Activated CD8-positive, alpha-beta memory T cell treated with anti-CD3 and anti-CD28 coated beads, Interleukin-2, amount 50 U/mL, for 48 hours (primary cell): ENCODE measurements at places on chromosomes 5 and 9.
A peak's percentile ranks its signal among the peaks of the same experiment; 100 is the strongest.

GRCh38 chr5:152403046-152403445 lies 2.0 kb downstream of the NMUR2 start:
- no peak for DNase-seq

GRCh38 chr9:136014147-136014923 lies 53.2 kb upstream of the UBAC1 start:
- DNase-seq = no peak

- DNase-seq = no peak
Measured at GRCh38 chr5:6583049-6583880, 49.6 kb downstream of the NSUN2 start.

DNA sequence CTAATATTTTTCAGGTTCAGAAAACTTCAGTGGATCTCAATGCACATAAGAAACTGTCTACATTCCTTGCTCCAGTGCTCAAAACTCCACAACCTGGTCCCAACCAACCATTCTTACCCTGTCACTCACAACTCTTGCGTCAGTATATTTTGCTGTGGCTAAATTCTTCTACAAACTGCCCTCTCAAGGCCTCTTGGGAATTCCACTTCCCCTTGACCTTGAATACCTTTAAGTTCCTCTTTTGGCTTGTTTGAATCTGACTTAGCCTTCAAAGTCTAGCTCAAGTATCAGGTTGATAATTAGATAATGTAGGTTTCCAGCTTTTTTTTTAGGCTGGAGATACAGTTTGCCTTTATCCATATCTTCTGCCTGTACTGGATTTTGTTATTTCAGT lies 128.3 kb downstream of the SLF1 start:
- DNase-seq = no peak

DNA sequence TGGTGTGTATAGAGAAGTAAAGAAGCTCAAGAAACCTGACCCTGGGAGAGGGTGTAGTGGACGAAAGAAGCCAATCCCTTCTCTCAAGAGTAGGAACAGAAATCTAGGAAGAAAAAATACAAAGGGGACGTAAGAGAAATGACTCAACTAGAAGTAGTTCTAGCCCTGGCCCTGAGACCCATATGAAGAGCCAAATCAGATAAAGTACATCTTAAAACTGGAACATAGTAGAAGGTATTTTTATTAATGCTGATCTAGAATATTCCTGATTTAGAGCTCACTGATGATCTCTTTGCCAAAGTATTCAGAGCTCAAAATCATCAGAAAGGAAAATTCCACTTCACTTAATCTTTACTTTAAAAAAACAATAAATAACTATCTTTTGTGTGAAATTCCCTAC lies 184.8 kb downstream of the MLLT3 start:
- DNase-seq = no peak

DNA sequence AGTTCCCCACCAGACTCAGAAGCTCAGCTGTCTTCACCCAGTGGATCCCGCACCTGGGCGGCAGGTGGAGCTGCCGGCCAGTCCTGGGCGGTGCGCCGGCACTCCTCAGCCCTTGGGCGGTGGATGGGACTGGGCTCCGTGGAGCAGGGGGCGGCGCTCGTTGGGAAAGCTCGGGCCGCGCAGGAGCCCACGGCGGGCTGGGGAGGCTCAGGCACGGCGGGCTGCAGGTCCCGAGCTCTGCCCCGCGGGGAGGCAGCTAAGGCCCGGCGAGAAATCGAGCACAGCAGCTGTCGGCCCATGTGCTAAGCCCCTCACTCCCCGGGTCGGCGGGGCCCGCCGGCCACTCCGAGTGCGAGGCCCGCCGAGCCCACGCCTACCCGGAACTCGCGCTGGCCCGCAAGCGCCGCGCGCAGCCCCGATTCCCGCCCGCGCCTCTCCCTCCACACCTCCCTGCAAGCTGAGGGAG lies 560.0 kb downstream of the BRINP1 start:
- DNase-seq = no peak

DNA sequence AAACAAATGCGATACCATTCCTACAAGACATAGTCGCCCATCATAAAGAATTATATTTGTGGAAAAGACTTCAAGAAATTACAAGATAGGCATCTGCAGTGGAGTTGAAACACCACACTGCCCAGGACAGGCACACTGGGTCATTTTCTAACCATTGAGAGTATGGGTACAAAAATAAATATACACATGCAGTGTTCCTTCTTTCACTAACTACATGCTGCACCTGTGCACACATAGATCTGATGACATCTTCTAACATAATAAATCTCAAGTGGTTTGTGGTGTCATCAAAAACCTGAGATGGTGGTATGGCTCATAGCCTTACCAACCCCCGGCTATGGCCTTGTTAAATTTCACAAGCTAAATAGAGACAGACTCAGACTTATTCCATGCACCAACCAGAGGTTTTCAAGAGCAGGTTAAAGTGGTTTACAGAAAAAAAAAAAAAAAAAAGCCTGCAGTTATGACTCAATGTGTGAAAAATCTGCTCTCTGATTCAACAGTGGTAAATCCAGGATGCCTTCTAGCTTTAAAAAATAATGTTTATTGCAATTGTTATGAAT lies 12.4 kb upstream of the NFIB start:
- DNase-seq = no peak

- DNase-seq = no peak
Measured at GRCh38 chr5:167820101-167820990, 471.1 kb upstream of the WWC1 start.

DNA sequence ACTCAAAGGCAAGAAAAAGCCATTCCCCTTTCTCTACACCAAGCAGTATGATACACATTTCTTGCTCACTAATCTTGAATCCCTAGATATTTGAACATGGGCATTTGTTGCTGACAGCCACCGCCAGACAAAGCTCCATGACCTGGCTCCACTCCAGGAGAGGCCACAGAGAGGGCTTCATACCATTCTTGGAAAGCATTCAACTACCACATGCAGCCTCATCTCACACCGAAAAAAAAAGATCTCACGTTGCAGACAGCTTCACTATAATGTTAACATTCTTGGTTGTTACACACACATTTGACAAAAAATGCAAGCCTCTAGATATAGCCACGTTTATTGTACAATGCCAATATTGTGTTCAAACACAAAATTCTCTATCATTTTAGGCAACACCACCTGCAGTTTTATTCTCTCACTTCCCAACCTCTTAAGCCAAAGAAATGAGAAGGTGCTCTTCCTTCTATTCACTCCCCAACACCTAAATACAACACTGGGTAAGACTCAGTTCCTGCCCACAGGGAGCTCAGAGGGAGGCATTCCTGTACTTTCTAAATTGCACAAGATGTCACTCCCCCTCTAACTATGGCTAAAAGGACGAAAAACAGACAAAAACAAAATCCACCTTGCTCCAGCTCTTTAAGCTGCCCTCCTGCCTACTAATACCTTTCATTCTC lies 222.4 kb downstream of the TSSK1B start:
- no peak for DNase-seq

- peak; percentile 3 for DNase-seq
Measured at GRCh38 chr5:132787076-132787475, 10.0 kb upstream of the SEPTIN8 start.

GRCh38 chr9:116643691-116644090 lies 43.4 kb upstream of the TRIM32 start:
- no peak for DNase-seq

DNA sequence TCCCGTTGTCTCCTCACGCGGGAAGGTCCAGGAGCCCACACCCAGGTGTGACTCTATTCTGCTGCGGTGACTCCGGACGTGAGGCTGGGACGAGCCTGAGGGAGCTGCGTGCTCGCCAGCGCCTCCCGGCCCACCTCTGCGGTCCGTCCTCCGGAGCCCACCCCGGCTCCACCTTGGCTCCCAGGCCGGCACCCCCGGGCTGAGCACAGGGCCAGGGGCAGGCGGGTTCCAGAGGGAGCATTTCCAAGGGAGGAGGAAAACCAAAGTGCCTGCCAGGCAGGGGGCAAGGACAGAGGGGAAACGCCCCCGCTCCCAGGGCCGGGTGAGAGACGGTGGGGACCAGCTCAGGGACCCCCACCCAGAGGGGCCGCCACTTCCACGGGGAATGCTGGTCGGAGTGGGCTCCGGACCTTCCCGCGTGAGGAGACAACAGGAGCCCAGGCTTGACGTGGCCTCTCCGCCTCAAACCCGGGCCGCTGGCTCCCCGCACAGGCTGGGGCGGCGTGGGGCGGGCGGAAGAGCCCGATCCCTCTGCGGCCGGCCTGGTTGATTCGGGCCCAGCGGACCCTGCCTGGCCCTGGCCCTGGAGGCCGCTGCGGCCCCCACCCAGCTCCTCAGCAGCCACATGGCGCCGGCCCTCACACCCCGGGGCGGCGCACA lies 26.0 kb downstream of the IRX4 start:
- DNase-seq = no peak

- DNase-seq = no peak
Measured at GRCh38 chr5:163867738-163868137, 362.3 kb downstream of the MAT2B start.

DNA sequence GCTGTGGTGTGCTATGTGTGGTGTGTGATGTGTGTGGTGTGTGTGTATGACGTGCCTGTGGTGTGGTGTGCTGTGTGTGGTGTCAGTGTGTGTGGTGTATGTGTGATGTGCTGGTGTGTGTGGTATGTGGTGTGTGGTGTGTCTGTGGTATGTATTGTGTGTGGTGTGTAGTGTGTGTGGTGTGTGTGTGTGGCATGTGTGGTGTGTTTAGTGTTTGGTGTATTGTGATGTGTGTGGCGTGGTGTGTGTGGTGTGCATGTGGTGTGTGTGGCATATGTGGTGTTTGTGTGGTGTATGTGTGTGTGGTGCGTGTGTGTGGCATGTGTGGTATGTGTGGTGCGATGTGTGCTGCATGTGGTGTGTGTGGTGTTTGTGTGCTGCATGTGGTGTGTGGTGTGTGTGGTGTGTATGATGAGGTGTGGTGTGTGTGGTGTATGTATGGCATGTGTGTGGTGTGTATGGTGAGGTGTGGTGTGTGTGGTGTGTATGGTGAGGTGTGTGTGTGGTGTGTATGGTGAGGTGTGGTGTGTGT lies 18.3 kb upstream of the RNU6ATAC start:
- no peak for DNase-seq

GRCh38 chr9:5621327-5621726 lies 7.6 kb upstream of the RIC1 start:
- DNase-seq = no peak

- DNase-seq = no peak
Measured at GRCh38 chr5:171363846-171364245, 23.8 kb upstream of the NPM1 start.

DNA sequence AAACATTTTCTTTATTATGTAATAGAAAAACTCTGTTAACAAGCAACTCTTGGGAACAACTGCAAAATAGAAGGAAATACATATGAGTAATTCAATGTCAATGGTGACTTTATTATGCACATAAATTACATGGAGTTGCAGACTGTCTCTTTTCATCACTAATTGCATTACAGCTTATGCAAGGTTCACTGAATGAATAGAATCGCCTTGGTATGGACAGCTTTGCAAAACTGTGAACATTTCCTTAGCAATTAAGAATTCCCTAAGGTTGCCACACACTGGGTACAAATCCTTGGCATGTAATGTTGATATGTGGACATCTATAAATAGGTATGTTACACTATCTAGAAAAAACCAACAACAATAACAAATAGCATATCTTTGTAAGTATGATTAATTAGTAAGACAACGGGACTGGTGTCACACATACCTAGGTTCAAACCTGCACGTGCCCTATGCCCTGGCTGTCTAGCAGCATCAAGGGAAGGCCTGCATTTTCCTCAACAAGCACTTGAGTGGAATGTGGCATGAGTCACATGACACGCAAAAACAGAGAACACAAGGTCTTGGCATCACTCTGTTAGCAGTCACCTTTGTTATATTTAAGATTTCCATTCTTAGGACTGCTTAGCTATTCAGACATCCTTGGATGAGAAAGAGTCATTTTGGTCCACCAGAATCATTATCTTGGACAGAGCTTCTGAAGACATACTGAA lies 263.9 kb downstream of the CTNND2 start:
- DNase-seq = no peak

- DNase-seq = no peak
Measured at GRCh38 chr9:113863345-113863744, 12.8 kb upstream of the ZNF618 start.

DNA sequence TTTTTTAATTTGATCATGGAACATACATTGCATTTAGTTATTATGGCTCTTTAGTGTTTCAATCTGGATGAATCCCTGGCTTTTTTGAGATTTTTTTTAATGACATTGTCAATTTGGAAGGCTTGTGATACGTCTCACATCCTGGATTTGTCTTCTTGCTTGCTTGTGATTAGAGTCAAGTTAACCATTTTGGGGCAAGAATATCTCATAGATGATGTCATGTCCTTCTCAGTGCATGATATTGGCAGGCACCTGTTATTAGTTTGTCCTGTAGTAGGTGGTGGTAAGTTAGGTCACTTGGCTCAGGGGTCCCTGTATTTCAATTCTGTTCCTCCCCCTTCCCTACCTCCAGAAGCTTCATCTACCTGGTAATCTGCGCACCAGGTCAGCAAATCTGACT lies 3.3 kb downstream of the PSD2 start:
- no peak for DNase-seq

- DNase-seq = no peak
Measured at GRCh38 chr9:131020862-131021261, 11.9 kb downstream of the LAMC3 start.

GRCh38 chr5:103120607-103121200 lies 603 bp downstream of the PPIP5K2 start:
- DNase-seq = no peak
